ENCODE measurements at places on chromosomes 3 and 15.

DNA sequence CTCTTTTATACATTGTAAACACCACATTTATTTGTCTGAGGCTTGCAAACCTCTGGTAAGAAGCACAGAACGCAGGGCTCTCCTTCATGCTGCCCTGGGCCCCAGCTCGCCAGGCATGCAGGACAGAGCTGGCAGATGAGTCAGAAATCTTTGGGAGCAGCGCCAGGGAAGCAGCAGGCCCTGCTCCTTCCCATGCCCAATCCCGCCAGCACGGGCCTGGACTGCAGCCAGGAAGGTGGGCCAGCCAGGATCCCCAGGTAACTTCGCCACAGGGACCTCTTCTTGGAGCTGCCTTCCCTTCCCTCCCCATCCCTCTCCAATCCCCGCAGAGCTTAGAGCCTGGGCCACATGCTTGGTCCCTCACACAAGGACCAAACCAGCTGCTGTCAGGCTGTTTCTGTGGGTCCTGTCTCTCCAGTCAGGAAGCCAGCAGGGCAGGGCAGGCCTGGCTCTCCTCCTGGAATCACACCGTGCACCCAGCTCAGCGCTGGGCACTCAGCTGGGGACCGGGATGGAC lies 8.8 kb downstream of the STOML1 start:
- peak; percentile 79 for DNase-seq

DNA sequence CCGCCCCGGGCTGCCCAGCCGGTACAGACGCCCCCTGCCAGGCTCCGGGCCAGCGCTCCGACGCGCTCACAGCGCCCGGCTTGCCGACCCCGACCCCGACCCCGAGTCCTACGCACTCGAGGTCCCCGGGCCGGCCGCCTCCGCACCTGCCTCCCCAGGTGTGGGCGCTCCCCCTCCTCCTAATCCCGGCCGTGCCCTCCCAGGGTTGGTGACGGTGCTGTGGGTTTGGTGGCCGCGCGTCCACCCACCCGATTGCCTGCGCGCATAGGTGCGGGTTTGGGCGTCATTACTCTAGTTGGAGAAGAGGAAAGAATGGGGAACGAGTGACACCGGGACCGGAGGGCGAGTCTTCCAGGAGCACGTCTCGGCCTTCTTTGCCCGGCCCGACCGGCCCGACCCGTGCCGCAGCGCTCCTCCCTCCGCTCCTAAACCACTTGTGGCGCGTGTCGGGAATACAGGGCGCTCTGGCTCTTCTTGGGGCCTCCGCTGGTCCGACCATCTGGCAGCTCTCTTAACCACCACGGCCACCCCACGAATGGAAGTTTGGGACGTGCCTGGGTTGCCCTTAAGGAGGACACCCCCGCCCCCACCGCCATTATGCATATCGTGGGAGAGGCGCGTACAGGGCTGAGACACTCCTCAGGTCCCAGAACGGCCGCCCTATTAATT lies 810 bp upstream of the THRB start:
- no peak for DNase-seq

GRCh38 chr15:39944726-39945125 lies 10.8 kb downstream of the EIF2AK4 start:
- no peak for DNase-seq

DNA sequence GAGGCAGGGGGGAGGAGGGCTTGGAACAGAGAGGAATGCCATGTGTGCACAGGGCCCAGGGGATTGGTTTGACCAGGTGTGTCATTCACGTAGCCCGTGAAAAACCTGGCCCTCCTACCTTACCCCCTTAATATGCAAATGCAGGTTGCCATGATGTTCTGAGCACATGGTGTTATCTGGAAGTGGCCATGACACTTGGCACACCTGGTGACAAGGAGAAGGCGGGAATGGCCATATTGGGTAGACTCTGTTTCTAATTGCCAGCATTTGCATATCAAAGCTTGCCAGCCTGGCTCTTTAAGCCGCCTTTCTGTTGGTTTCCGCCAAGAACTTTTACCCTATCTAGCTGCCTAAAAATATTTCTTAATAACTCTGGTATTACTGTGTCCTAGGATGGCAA lies 202.1 kb upstream of the DPH6 start:
- DNase-seq = no peak

- no peak for DNase-seq
Measured at GRCh38 chr3:42439261-42440115, 29.1 kb upstream of the LYZL4 start.

DNA sequence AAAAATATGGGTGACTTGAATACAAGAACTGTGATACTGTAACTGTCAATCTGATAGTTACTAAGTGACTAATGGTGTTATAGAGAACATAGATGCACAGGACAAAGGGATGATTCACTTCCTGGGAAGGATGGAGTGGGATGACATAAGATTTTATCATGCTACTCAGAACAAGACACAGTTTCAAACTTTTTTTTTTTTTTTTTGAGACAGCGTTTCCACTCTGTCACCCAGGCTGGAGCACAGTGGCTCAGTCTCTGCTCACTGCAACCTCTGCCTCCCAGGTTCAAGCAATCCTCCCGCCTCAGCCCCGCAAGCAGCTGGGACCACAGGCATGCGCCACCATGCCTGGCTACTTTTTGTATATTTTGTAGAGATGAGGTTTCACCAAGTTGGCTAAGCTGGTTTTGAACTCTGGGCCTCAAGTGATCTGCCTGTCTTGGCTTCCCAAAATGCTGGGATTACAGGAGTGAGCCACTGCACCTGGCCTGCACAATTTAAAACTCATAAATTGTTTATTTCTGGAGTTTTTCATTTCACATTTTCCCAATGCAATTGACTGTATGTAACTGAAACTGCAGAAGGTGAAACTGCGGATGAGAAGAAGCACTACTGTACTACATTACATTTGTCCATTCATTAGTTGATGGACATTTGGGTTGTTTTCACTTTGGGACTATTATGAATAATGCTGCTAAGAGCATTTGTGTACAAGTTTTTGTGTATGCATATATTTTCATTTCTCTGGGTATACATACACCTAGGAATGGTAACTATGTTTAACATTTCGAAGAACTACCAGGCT lies 40.6 kb downstream of the ADIPOQ start:
- peak; percentile 30 for DNase-seq

GRCh38 chr3:14440531-14441239 lies 38.3 kb downstream of the SLC6A6 start:
- DNase-seq = no peak

DNA sequence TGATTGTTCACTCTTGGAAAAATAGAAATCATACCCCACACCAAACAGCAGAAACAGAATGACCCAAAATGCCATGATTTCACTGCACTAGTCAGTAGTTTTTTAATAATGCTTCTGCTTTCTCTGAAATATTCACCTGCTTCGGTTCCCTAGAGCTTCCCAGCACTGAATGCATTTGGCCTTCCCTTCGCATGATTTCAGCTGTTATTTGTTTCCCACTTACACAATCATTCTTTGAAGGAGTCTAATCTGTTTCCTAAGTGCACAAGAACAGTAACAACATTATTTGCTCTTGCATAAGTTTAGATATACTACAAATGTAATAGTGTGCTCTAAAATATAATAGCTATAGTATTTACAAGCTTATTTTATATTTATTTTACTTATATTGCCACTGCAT lies 178.7 kb downstream of the STAC start:
- DNase-seq = no peak

GRCh38 chr3:98329392-98330124 lies 24.1 kb upstream of the OR5K4 start:
- DNase-seq = peak; percentile 24

- no peak for DNase-seq
Measured at GRCh38 chr15:96448923-96449322, 118.4 kb downstream of the NR2F2 start.

GRCh38 chr15:62644216-62644888 lies 398.2 kb upstream of the TPM1 start:
- no peak for DNase-seq

- no peak for DNase-seq
Measured at GRCh38 chr15:75900577-75900976, 3.1 kb upstream of the FBXO22 start.

- DNase-seq = no peak
Measured at GRCh38 chr3:159340877-159341500, 539.1 kb downstream of the MFSD1 start.

GRCh38 chr3:108202080-108202479 lies 20.1 kb downstream of the IFT57 start:
- DNase-seq = peak; percentile 7

GRCh38 chr15:31020542-31020941 lies 29.1 kb upstream of the MTMR10 start:
- DNase-seq = no peak

GRCh38 chr3:52355526-52355925 lies 39.4 kb downstream of the DNAH1 start:
- no peak for DNase-seq

DNA sequence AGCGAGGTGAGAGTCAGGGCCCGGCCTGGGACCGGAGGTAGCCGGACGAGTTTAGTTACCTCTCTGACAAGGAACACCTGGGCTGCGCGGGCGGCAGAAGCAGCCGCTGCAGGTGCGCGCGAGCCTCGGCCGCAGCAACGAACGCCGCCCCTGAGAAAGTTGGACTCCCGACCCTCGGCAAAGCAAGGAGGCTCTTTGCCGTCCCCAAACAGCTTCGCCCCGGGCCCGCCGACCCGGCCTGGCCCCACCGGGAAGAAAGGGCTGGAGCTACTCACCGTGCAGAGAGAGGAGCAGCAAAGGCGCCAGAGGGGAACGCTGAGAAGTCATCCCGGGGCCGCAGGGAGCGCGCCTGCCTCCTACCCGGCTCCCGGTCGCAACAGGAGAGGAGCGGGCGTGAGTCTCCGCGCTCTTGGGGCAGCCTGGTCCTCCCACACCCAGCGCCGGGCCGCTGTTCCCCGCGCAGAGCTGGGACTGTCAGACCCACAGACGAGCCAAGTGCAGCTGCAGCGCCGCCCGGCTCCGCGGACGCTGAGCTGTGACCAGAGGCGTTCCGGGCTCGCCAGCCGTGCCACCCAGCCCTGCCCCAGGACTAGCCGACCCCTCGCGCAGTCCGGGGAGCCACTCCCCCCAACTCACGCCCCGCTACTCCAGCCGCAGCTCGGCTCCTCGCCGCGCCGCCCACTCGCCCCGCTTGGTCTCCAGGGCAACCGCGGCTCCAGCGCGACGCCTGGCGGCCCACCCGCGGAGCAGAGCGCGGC lies at the start of gene IGSF11:
IGSF11 (minus strand) TSS at position 591 of the 758 bp plus-strand sequence; CDS start at position 327, 264 bp downstream.
- DNase-seq = peak; percentile 24

GRCh38 chr3:127770671-127771355 lies 51.5 kb downstream of the MGLL start:
- DNase-seq = peak; percentile 65

- DNase-seq = no peak
Measured at GRCh38 chr15:86139828-86140227, 60.2 kb downstream of the AGBL1 start.

GRCh38 chr3:170542704-170543103 lies 43.2 kb downstream of the SLC7A14 start:
- no peak for DNase-seq

GRCh38 chr3:159907828-159908227 lies 80.8 kb upstream of the IL12A start:
- no peak for DNase-seq

DNA sequence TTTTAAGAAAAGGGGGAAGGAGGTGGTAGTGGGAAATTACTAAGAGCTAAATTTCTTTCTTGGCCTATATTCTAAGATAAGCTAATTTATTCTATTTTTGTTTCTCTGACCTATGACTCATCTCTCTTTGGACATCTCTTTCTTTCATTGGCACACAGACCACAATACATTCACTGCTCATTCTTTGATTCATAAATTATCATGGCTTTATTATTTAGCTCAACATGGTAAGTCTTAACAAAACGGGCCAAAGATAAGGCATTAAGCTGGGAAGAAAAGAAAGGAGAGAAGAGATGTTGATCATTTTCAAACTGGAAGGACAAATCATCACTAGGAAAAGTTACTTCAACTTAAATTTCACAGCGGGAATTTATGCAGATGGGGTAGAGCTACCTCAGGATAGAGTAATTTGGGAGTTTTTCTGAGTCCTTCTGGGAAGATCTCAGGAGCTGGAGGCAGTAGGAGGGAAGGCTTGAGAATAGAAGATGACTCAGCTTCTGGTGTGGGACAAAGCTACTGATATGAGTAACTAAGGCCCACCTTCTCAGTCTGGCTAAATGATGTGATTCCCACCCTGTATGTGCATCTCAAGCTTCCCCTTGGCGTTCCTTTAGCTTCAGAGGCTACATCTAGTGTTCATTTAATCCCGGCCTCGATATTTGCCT lies 7.5 kb upstream of the ALCAM start:
- peak; percentile 67 for DNase-seq

DNA sequence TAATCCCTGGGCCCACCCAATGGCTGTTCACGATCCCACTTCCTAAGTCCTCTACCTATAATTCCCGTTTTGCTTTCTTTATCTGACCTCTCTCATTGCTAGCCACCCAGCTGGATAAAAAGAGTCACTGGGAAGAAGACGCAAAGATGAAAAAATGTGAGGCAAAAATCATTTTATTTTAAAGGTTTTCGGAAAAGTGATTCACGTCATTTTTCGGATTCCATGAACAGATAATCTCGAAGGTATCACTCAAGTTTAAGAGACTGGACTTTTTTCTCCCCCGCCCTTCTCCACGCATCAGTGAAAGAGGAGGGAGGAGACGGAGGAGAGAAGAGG lies 266.6 kb downstream of the CGGBP1 start:
- no peak for DNase-seq

- DNase-seq = peak; percentile 58
Measured at GRCh38 chr3:127735767-127736693, 63.3 kb downstream of the ABTB1 start.

DNA sequence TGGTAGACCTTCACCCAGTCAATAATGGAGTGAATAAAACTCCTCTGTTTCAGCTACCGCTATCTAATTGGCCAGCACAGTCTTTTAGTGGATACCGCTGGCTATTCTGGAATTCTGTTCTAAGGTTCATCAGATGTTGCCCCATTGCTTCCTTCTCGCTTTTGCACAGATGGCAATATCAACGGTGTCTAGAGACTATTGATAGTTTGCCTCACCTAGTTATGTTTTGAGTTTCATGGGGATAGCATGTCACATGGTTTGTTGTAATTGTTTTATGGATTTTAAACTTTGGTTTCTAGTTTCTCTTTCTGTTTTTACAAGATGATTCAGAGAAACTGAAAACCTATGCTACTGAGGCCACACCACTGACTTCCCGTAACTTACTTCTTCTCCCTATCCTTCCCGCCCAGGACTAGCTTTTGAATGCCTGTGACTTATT lies 2.0 kb downstream of the XRN1 start:
- peak; percentile 43 for DNase-seq

DNA sequence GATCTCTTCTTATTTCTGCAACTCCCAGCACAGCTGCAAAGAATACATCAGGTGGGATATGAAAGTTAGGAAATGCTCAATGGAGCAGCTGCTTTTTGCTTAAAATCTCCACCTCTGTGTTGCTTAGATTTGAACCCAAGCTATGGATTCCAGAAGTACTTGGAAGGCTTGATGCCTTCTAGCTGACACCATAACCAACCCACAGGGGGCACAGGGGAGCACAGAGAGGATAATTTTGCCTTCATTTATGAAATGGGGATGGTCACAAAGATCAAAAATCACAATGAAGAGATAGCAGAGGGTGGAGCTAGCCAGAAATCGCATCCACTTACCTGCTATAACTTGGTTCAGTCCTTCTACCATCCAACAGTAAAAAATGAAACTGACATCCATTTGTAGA lies 75.7 kb downstream of the DUT start:
- no peak for DNase-seq

- DNase-seq = no peak
Measured at GRCh38 chr3:118077332-118077731, 957.3 kb downstream of the IGSF11 start.

Measured in fibroblast of gingiva (primary cell).